ENCODE measurements at places on chromosomes 12 and 14.

- no peak for DNase-seq
These were observed 6.8 kb downstream of the RIN3 start for GRCh38 chr14:92520102-92521057.

DNA sequence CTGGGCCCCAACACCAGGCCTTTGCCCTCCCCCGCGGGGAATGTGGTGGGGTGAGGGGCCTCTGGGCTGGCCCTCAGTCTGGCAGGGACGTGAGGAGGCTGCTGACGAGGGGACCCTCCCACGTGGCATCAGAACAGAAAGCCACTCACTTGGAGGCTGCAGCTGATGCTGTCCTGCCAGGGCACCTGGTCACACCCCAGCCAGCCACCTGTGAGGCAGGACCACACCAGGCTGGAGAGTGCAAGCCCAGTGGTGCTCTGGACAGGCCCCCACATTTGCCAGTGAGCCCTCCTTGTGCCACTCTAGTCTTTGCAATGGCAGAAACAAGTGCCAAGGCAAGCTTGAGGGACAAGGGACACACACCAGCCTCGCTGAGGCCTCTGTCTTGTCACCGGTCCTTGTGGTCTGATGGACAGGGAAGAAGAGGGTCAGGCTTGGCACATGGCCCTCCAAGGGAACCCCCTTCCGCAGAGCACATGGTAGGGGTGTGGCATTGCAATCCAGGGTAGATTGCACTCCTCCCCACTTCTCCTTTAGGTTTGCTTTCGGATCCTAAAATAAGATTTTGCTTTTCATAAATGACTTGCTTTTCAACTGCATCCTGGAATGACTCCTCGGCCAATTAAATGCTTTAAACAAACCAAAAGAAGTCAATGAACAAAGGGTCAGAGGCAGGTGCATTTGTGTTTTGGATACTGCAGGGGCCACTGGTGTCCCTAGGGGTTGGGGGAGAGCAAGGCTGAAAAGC, 53.7 kb downstream of the CCDC88C start:
- DNase-seq, result no peak

GRCh38 chr12:54407183-54407905, 11.7 kb downstream of the ITGA5 start:
- DNase-seq, result no peak

DNA sequence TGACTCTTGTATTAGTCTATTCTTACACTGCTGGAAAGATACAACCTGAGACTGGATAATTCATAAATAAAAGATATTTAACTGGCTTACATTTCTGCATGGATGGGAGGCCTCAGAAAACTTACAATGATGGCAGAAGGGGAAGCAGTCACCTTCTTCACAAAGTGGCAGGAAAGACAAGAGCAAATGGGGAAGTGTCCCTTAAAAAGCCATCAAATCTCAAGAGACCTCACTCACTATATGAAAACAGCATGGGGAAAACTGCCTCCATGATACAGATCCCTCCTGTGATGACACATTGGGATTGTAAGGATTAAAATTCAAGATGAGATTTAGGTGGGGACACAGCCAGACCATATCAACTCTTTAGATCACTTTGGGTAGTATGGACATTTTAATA, 83.7 kb downstream of the TMTC3 start:
- DNase-seq, result no peak

DNA sequence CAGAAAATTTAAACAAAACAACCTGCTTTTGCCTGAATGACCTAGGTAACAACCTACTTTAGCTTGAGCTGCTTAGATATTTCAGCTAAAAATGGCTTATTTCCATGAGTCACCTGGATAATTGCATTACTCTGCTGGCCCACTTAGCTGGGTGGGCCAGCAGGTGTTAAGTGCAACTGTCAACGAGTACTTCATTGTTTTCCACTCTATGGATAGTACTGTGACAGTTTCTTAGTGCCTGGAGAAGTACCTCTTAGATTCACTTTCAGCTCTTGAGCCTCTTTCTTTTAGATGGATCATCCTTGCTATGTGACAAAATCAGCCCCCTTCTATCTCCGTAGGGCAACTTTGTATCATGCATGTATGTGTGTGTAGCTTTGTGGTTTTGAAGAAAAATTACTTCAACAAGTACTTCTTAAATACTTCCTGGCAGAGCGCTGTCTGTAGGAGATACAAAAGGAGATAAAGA, 368.2 kb upstream of the ATP2B1 start:
- DNase-seq, result no peak

DNA sequence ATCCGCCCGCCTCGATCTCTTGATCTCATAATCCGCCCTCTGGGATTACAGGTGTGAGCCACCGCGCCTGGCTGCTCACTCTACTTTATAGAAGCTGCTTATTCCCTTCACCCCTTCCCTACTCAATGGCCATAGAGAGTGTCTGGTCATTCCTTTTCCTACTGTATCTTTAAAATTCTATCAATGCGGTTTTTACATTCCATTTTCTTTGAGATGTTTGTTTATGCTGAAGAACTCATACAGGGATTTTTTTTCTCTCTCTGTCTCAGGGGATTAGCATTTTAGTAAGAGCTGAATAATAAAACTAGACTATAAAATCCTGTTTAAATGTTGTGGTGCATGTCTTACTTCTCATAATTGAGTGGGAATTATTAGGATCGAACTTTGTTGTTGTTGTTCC, 218.6 kb upstream of the FOXN3 start:
- no peak for DNase-seq

DNA sequence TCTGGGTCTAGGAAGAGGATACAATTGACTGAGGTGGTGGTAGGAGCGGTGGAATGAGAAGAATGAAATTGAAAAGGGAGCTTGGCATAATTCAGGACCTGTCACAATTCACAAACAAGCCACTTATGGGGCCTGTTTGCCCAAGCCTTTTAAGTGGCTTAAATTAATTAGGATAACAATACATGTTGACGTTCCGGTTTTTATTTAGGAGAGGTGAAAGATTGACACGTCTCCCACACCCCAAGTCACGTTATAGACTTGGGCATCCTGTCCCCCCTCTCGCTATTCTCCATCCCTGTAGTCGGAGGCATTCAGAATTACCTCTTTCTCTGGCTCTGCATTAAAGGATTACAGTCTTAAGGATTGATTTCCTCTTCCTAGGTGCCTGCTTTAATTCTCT, 954 bp upstream of the CALCOCO1 start:
- no peak for DNase-seq

DNA sequence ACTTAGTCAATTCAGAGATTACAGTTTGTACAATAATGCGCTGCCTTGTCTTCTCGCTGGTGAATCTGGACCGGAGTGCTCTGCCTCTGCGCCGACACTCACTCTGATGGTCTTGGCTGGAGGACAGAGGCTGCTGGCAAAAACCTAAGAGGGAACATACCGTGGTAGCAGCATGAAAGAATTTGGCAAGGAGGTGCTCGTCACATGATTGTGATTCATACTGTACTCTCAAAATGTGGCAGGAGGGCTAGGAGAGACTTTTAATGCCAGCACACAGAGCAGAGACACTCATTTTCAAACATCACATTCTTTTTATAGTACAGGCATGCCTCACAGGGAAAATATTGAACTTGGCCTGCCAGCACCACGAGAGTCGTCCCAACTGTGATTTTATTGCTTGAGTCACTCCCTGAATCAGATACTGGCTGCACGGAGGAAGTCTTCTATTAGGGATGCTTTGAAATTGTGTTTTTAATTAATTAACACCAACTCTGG, 67.8 kb downstream of the HMGA2 start:
- peak; percentile 78 for DNase-seq

- no peak for DNase-seq
These were observed 27.5 kb downstream of the RMST start for GRCh38 chr12:97490141-97490540.

DNA sequence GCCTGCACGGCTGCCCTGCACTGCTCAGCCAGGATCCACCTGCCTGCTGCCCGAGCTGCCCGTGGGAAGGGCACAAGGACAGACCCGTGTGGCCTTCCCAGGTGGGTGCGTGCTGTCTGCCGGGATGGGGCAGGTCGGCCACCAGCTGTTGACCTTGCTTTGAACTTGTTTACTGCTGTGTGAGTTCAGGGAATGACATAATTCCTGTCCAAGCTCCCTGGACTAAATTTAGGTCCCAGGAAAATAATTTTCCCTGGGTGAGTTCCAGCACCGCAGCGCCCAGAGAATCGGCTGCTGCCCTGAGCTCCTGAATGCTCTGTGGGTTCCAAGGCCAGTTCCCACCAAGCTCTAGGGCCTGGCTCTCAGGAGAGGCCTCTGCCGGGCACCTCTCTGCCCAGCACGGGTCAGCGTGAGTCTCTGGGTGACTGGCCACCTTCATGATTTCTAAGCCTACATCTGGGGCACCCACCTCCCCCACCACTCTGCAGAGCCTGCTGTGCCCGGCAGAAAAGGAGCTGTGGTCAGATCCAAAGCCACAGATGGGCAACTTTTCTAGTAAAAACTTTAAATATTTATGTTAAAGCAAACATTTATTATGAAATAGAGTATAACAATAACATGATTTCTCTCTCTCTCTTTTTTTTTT, 27.2 kb upstream of the MLXIP start:
- DNase-seq, result no peak

DNA sequence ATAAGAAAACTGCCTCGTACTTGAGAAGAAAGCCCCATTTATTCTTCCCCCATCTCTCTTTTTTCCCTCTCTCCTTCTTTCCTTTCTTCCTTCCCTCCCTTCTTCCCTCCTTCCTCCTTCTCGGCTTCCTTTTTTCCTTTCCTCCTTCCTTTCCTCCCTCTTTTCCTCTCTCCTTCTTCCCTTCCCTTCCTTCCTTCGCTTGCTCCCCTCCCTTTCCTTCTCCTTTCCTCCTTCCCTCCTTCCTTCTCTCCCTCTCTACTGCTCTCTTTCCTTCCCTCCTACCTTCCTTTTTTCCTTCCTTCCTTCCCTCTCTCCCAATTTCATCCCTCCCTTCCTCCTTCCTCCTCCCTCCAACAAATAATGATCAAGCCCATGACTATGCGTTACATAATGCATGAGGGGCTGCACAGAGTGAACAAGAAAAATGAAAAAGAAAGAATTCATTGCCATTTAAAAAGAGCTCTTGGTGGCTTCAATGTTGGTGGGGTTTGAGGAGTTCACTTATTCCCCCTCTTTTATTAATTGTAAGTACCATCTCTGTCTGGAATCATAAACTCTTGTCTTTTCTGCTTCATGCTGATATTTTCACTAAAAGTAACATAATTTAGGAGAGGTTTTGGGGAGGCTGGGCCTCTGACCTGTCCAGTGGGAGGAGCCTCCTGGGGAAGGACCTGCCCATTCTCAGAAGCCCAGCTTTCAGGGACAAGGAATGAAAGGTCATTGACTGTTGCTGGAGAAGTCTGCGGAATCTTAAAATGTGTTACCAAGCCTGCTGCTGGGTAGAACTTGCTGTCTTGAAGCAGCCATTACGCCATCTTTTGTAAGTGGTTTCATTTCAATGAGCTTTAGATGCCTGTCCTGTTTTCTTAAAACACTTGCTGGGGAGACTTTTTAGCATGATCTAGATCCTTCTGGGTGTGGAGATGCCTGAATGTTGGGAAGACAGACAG, 144.3 kb downstream of the CHST11 start:
- DNase-seq, result no peak

DNA sequence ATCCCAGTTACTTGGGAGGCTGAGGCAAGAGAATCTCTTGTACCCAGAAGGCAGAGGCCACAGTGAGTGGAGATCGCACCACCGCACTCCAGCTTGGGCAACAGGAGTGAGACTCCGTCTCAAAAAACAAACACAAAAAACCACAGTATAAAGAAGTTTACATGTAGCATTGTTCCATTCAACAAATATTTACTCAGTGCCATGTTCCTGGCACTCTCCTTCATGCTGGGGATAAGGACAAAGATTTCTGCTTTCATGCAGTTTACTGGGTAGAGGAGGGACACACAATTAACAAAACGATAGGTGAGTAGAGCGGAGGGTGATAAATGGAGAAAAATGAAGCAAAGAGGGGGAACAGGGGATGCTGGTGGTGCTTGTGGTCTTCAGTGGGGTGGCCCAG, 68.2 kb upstream of the OVCH1 start:
- no peak for DNase-seq

- DNase-seq, result no peak
These were observed 18.5 kb upstream of the ALDH2 start for GRCh38 chr12:111748151-111748672.

DNA sequence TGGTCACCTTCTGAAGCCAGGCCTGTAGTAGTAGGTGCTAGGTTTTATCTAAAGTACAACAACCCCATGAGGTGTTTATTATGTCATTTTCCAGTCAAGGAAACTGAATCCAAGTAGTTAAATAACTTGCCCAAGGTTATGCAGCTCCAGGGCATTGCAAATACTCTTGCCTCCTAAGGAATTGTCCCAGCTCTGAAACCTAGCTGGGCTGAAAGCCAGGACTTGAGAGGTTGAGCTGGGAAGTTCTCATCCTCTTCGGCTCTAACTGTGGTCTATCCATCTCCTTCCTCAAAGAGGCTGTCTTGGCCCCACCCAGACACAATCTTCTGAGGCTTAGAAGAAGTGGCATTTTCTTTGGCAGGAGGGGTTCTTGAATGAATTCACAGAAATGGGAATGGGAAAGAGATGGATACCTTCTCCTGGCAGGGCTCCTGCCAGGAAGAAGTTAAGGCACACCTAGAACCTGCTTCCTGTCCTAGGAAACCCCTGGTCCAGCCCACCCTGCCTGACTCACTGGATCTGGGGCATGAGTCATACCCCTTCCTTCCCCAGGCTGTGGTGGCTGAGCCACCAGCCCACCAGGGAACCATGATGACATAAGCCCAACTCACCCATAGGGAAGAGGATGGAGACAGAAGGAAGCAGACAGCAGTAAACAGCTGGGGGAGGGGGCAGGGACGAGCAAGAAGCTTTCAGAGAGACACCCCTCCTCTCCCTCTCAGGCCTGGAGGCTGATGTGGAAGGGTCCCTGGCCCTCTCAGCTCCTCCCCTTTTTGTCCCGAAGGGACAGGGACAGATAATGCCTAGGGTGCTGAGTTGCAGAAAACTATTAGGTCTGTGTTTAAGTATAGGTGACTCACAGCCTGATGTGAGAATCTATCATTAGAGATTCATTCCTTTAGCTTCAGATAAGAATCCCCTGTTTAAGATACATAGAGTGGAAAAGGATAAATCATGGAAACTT, 2.1 kb upstream of the PLEK2 start:
- no peak for DNase-seq

DNA sequence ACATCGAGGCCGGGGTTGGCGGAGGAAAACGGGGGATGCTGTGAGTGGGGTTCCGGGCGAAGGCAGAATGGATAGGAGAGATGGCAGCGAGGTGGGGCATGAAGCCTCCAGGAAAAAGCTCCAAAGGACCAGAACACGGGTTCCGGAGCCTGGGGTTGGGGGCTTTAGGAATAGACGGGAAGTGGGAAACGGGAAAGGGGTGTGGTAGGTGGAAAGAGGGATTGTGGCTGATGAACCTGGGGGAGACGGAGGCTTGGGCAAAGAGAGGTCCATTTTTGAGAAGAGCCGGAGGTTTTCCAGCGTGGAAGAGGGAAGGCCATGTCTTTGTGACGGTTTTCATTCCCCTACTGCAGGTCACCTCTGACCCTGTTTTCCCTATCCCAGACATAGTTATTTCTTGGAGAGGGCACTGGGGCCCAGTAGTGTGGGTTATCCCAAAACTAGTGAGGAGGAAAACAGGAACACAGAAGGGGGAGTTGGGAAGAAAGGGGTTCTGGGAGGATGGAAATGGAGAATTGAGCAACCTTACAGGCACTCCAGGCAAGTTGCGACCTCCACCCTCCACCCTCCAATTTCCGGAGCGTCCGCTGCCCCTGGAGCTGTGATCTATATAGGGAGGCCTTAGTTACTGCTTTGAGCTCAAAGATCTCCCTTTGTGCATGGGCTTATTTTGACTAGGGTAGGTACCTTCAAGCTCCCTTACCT, 1.1 kb downstream of the ATN1 start:
- no peak for DNase-seq

All from mucosa of gallbladder (tissue), 1 donor.